ENCODE measurements at places on chromosomes 11 and 22. TPM values are rescaled to one million over a fixed set of nuclear protein-coding genes. Genes with fewer than 3 reads are reported as not detected.

The APOA5 gene
- total RNA-seq = not detected

The BAIAP2L2 gene
- 7.8 TPM for total RNA-seq

The PLXNB2 gene
- 101 TPM for total RNA-seq

The MS4A1 gene
- total RNA-seq = not detected

The PACSIN2 gene
- total RNA-seq = 183 TPM

The FBLN1 gene
- total RNA-seq = 57.5 TPM

The SPTBN2 gene
- total RNA-seq = 15.1 TPM

The BUD13 gene
- total RNA-seq = 11.5 TPM

The SEC14L2 gene
- 70.5 TPM for total RNA-seq

The HEPHL1 gene
- total RNA-seq = not detected

The ASCL3 gene
- not detected for total RNA-seq

The YPEL1 gene
- 0.46 TPM for total RNA-seq

The TNNT3 gene
- total RNA-seq = 0.15 TPM

The SCGB1D2 gene
- 0.28 TPM for total RNA-seq

The C11orf86 gene
- total RNA-seq = 50.6 TPM

The OR5P2 gene
- total RNA-seq = not detected
